Left ventricle myocardium inferior (tissue), 1 donor: ENCODE measurements at places on chromosomes 4 and X. TPM values are rescaled to one million over a fixed set of nuclear protein-coding genes. Genes with fewer than 3 reads are reported as not detected.
A peak's percentile ranks its signal among the peaks of the same experiment; 100 is the strongest.

Gene RIBC1
- 0.49 TPM for total RNA-seq

Gene DCX
- total RNA-seq, result 0.05 TPM

Gene RBM46
- total RNA-seq, result not detected

Gene TSPAN5
- 1.7 TPM for total RNA-seq

GRCh38 chr4:114384629-114385028 lies 214.0 kb upstream of the UGT8 start:
- H3K4me3 ChIP-seq, result no peak overlapping the region
- peaks cover 4% of the 10 kb centered on the region for H3K27me3 ChIP-seq
- no peak overlapping the region for H3K27ac ChIP-seq
- DNase-seq, result no peak
- H3K36me3 ChIP-seq, result no peaks in the 10 kb centered on the region

DNA sequence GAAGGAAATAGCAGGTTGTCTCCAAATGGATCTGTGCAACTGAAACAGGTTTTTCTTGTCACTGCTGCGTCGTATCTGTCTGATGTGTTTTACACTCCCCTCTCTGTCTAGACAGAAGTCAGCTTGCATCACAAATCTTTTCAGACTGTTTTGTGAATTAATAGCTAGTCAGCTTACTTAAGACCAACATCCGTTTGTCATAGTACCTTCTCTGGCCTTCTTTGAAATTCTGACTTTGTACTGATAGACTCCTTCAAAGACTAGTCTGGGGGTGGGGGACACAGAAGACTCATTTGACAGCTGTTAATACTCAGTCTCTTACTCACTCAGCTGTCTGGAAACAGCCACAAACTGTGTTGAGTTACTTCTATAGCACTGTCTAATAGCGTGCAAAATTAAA lies 197.8 kb downstream of the PALLD start:
- peak overlapping the region; percentile 46 for H3K27ac ChIP-seq
- no peak overlapping the region for H3K4me3 ChIP-seq
- H3K4me1 ChIP-seq, result peaks cover 14% of the 10 kb centered on the region
- H3K36me3 ChIP-seq, result peaks cover 7% of the 10 kb centered on the region

DNA sequence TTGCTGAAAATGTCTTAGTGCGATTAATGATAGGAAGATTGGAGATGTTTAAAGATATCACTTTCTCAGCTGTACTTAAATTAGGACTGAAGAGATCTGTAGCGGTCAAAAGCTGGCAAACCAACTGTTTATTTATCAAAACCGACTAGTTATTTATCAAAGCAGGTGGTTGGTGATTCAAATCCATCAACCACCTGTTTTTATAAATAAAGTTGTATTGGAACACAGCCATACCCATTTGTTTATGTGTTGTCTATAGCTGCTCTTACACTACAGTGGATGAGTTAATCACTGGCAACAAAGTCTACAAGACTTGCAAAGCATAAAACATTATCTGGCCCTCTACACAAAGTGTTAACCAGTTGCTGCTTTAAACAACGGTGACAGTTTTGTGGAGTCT lies 76.8 kb downstream of the IL15 start:
- H3K27me3 ChIP-seq, result no peaks in the 10 kb centered on the region
- H3K4me3 ChIP-seq, result no peak overlapping the region
- no peaks in the 10 kb centered on the region for H3K4me1 ChIP-seq
- no peak for DNase-seq

DNA sequence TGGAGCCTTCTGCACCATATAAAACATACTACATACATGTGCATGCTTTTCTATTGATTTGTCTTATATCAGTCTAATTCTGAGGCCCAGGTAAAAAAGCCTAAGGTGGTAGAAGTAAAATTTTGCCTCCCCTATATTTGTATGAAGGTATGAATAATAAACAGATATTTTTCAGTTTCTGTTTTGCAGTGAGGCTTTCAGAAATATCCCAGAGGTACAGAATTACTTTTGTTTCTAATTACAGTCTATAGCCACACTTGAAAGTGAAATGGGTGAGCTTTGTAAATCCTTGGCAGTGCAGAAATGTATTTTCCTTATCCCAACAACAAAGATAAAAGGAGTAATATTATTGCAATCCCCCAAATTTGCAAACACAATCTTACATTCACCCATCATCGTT lies 59.5 kb downstream of the DDX60 start:
- no peak for DNase-seq
- H3K27me3 ChIP-seq, result no peaks in the 10 kb centered on the region
- no peak overlapping the region for H3K4me3 ChIP-seq
- H3K36me3 ChIP-seq, result peaks cover 43% of the 10 kb centered on the region
- peaks cover 42% of the 10 kb centered on the region for H3K4me1 ChIP-seq
- peak overlapping the region; percentile 77 for H3K27ac ChIP-seq

- no peak overlapping the region for H3K27ac ChIP-seq
- no peak overlapping the region for H3K4me3 ChIP-seq
- peaks cover 12% of the 10 kb centered on the region for H3K4me1 ChIP-seq
- H3K27me3 ChIP-seq, result no peaks in the 10 kb centered on the region
These were observed 18.0 kb downstream of the NAF1 start for GRCh38 chr4:163148466-163149336.

GRCh38 chr4:84968925-84969324 lies 2.4 kb upstream of the WDFY3 start:
- H3K27ac ChIP-seq, result no peak overlapping the region
- no peaks in the 10 kb centered on the region for H3K27me3 ChIP-seq
- H3K4me3 ChIP-seq, result no peak overlapping the region
- no peaks in the 10 kb centered on the region for H3K36me3 ChIP-seq
- peaks cover 52% of the 10 kb centered on the region for H3K4me1 ChIP-seq

- H3K36me3 ChIP-seq, result no peaks in the 10 kb centered on the region
- H3K27ac ChIP-seq, result no peak overlapping the region
- no peaks in the 10 kb centered on the region for H3K4me1 ChIP-seq
These were observed 298.9 kb upstream of the MAGEB16 start for GRCh38 chrX:35499071-35499862.

- no peaks in the 10 kb centered on the region for H3K4me1 ChIP-seq
- H3K4me3 ChIP-seq, result no peak overlapping the region
- no peak overlapping the region for H3K27ac ChIP-seq
- no peaks in the 10 kb centered on the region for H3K27me3 ChIP-seq
- no peak for DNase-seq
These were observed 144.7 kb upstream of the VCX start for GRCh38 chrX:7698248-7698647.

- H3K27me3 ChIP-seq, result no peaks in the 10 kb centered on the region
- H3K4me1 ChIP-seq, result peaks cover 51% of the 10 kb centered on the region
- no peak overlapping the region for H3K27ac ChIP-seq
- DNase-seq, result no peak
- H3K4me3 ChIP-seq, result no peak overlapping the region
- no peaks in the 10 kb centered on the region for H3K36me3 ChIP-seq
These were observed 198.3 kb downstream of the CHIC2 start for GRCh38 chr4:53866055-53866454.

DNA sequence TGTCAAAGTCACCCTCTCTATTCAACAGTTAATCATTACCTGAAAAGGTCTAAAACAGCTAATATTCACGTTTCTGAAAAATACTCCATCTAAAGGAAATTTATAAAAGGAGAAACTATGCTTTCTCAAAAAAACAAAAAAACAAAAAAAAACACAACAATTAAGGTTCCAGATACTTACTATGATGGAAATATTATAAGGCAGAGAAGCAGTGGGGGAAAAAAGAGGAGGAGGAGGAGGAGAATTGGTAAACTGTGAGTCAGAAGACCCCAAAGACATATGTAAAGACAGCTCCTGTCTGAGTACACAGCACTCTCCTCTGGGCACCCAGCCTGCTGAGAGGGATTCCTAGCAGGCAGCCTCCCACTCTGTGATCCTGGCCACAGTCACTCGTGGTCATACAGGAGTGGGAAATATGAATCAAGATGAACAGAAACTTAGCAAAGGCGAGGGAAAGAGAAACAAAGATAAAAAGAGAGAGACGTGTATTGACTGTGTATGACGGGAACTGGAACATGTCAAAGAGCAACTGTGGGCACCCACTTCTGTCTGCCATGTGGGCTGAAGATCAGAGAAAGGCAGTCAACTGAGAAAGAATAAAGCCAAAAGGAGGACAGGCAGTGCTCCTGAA lies 12.5 kb downstream of the KLHL15 start:
- no peaks in the 10 kb centered on the region for H3K36me3 ChIP-seq
- peak overlapping the region; percentile 54 for H3K27ac ChIP-seq
- DNase-seq, result no peak
- no peaks in the 10 kb centered on the region for H3K27me3 ChIP-seq
- no peaks in the 10 kb centered on the region for H3K4me1 ChIP-seq

GRCh38 chrX:111411983-111412382 lies at the start of gene DCX:
TSS of gene DCX (minus strand) at chrX:111412192. CDS start at chrX:111410398, 1,794 bp downstream.
- H3K27ac ChIP-seq, result no peak within 1 kb of the TSS
- no peak for DNase-seq
- H3K36me3 ChIP-seq, result no peaks in the 10 kb centered on the region
- no peaks in the 10 kb centered on the region for H3K4me1 ChIP-seq
- peaks cover 5% of the 10 kb centered on the region for H3K27me3 ChIP-seq
- no peak within 1 kb of the TSS for H3K4me3 ChIP-seq

DNA sequence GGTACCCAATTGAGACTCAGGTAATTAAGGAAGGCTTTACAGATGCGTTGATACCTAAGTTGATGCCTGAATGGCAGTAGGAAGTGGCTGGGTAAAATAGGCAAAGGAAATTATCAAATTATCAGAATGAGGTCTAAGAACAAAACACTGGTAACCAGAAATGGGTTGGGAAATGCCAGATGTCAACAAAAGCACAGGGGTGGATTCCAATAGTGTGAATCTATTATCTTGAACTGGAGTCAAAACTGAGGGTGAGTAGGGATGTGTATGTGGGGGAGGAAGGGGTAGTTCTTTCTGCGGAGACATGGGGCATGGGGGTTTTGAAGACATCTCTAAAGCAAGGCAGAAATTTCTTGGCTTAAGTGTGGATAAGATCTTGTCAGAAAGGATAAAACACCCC lies 16.0 kb upstream of the SEPTIN6 start:
- H3K27ac ChIP-seq, result no peak overlapping the region
- no peaks in the 10 kb centered on the region for H3K36me3 ChIP-seq
- no peaks in the 10 kb centered on the region for H3K27me3 ChIP-seq

DNA sequence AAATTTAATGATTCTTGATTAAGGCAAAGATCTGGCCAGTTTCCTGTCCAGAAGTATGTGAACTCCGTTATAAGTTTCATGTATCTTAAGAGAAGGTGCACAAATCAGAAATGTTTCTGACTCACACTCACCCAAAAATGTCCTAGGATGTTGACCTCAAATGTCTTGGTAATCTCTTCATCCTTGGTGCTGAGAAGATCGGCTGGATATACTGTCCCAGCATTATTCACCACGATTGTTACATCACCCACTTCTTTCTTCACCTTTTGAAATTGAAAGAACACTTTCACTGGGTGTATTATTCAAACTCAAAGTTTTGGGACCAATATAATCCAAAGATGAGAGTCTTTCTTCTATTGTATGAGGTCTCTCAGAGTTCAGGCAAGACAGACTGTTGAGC lies 5.7 kb downstream of the HSD17B13 start:
- no peak for DNase-seq
- H3K27me3 ChIP-seq, result no peaks in the 10 kb centered on the region
- H3K27ac ChIP-seq, result no peak overlapping the region
- H3K4me1 ChIP-seq, result no peaks in the 10 kb centered on the region
- H3K36me3 ChIP-seq, result no peaks in the 10 kb centered on the region

- no peaks in the 10 kb centered on the region for H3K4me1 ChIP-seq
- no peak overlapping the region for H3K27ac ChIP-seq
- DNase-seq, result no peak
- no peak overlapping the region for H3K4me3 ChIP-seq
- no peaks in the 10 kb centered on the region for H3K36me3 ChIP-seq
These were observed 293.0 kb upstream of the CLNK start for GRCh38 chr4:10977534-10977933.

DNA sequence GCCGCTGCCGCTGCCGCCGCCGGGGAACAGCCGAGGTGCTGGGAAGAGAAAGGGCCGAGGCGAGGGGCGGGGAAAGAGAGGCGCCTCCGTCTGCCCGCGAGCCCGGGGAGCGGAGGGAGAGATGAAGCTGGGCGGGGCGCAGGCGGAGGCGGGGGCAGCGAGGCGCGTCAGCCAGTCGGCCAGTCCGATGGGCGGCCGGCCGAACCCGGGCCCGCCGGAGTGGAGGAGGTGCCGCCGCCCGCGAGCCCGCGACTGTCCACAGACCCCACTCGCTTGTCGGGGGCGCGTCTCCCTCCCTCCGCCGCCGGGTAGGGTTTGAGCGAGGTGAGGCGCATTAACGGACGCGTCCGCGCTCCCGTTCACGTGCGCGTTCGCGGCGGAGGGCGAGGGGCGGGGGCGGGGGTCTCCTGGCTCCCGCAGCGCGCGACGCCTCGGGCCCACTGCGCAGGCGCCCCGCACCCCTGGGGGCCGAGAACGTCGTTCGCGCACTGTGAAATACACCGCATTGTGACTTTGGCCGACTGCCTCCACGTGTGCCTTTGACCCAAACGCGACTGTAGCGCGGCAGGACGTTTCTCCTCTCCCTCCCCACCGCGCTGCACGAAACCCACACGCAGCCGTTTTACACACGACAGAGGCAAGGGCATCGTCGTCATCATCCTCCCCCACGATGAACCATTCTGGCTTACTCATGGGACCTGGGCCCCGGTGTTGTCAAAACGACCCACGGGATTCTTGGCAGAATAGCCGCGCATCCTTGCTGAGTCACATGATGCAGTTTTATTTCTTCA lies at the start of gene NUDT11:
Gene NUDT11 (minus strand): TSS at position 92 of the 791 bp plus-strand sequence. CDS start 148 bp downstream, outside the sequence.
- H3K27ac ChIP-seq, result no peak within 1 kb of the TSS
- peaks cover 44% of the 10 kb centered on the region for H3K27me3 ChIP-seq
- H3K4me1 ChIP-seq, result no peaks in the 10 kb centered on the region
- peak within 1 kb of the TSS; percentile 66 for H3K4me3 ChIP-seq
- DNase-seq, result peak; percentile 48

DNA sequence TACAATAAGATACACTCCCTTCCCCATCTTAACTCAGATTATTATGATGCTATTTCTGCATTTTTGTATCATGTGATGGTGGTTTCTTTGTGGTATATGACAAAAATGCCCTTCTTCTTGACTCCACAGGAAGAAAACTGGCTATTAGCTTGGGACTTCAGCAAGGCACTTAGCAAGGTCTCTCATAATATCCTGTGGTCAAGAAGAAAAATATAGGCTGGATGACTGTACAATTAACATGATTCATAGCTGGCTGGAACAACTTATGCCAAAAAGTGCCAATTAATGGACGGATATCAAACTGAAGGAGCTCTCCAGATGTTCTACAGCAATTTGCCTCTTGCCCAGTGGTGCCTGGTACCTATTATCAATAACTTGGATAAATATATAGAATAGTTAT lies 2.3 kb upstream of the MID1IP1 start:
- peaks cover 15% of the 10 kb centered on the region for H3K4me1 ChIP-seq
- no peaks in the 10 kb centered on the region for H3K36me3 ChIP-seq
- no peak overlapping the region for H3K4me3 ChIP-seq
- no peaks in the 10 kb centered on the region for H3K27me3 ChIP-seq

GRCh38 chrX:153778181-153778580 lies 2.7 kb upstream of the SRPK3 start:
- H3K4me3 ChIP-seq, result no peak overlapping the region
- H3K27ac ChIP-seq, result no peak overlapping the region
- no peaks in the 10 kb centered on the region for H3K36me3 ChIP-seq
- H3K4me1 ChIP-seq, result peaks cover 27% of the 10 kb centered on the region

- peaks cover 23% of the 10 kb centered on the region for H3K4me1 ChIP-seq
- H3K27me3 ChIP-seq, result peaks cover 24% of the 10 kb centered on the region
- H3K27ac ChIP-seq, result peak overlapping the region; percentile 91
- DNase-seq, result no peak
These were observed 34.7 kb upstream of the ASMTL start for GRCh38 chrX:1487401-1487800.

GRCh38 chr4:56320293-56320692 lies 67.0 kb downstream of the AASDH start:
- H3K27ac ChIP-seq, result no peak overlapping the region
- no peak overlapping the region for H3K4me3 ChIP-seq
- H3K36me3 ChIP-seq, result no peaks in the 10 kb centered on the region
- peaks cover 4% of the 10 kb centered on the region for H3K27me3 ChIP-seq
